ENCODE measurements at places on chromosomes 1 and 21.

DNA sequence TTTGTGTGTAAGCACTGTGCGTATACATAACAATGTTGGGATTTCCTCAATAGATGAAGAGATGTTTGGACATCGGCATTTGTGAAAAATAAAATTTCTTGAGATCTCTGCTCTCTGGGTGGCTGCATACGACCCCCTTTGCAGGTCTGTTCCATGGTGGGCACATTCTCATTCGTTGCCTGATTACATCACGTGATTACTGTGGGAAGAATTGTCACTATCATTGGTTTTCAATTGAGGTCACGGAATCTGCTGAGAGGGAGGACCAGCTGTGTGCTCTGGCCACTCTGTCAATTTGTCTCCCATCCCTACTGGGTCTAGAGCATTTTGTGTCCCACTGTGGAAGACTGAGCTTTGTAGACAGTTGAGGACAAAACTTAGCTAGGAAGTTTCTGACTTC is 81.8 kb downstream of the DISC1 start:
- DNase-seq = no peak

DNA sequence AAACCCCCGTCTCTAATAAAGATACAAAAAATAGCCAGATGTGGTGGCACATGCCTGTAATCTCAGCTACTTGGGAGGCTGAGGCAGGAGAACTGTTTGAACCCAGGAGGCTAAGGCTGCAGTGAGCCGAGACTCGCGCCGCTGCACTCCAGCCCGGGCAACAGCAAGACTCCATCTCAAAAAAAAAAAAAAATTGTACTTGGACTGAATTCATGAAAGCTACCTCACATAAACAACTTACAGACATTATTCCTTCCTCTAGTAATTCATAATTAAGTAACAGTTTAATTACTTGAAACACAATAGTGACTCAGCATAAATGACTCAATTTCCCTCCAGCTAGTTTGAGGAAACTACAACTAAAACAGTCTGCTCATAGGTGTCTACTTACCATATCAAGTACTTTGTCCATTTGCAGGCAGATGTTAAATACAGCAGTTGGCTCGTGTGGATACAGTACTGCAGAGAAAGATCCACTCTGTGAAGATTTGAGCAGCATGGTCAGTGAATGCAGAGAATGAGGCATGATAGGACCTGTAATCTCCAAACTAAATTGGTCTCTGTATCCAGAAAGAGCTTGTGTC is 9.4 kb downstream of the DONSON start:
- no peak for DNase-seq

GRCh38 chr1:101183388-101183699 is 53.5 kb upstream of the S1PR1 start:
- no peak for DNase-seq

DNA sequence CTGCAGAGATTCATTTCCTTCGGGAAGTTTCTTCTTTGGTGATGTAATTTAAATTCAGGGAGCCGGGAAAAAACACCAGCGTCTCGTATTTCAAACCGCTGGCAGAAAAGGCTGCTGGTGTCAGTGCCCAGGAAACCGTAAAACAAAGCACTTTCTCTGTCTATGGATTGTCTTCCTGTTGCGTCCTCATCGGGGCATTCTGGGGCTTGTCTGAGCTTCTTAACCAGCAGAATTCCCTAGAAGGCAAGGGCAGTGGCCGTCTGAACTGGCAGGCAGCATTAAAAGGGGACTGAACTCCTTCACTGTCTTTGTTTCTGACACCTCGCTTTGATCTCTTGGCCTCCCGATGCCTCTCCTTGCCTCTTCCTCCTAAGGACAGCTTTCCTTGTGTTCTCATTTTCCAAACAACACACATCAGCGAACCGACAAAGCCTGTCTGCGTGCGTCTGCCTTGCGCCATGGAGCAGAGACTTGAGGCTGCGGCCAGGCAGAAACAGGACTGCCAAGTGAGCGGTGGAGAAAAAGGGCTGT is 391.6 kb upstream of the VAMP3 start:
- DNase-seq = no peak

GRCh38 chr1:41422306-41422705 is 61.1 kb downstream of the FOXO6 start:
- no peak for DNase-seq

- no peak for DNase-seq
Observed at GRCh38 chr1:26839779-26840178, 13.3 kb downstream of the ZDHHC18 start.

GRCh38 chr1:205343431-205344065 is 13.2 kb downstream of the KLHDC8A start:
- DNase-seq = no peak

Data from OCI-LY7 (cell line).